ENCODE measurements at places on chromosomes 1 and 21.

DNA sequence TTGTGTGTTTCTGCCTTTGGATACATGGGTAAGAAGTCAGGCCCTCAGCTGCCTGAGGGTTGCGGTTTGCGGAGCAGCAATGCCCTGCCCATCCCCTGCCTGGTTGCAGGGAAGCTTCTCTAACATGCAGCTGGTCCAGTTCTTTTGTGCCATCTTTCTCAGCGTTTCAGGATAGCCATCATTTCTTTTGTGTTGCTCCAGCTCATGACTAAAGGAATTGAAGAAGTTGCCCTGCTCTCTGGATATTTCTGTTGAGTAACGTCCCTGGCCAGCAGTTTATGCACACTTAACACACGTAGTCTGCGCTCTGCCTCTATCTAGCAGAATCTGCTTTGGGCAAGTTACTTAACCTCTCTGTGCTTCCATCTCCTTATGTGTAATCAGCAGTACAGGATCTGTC lies 62.1 kb downstream of the DOP1B start:
- no peak for DNase-seq

DNA sequence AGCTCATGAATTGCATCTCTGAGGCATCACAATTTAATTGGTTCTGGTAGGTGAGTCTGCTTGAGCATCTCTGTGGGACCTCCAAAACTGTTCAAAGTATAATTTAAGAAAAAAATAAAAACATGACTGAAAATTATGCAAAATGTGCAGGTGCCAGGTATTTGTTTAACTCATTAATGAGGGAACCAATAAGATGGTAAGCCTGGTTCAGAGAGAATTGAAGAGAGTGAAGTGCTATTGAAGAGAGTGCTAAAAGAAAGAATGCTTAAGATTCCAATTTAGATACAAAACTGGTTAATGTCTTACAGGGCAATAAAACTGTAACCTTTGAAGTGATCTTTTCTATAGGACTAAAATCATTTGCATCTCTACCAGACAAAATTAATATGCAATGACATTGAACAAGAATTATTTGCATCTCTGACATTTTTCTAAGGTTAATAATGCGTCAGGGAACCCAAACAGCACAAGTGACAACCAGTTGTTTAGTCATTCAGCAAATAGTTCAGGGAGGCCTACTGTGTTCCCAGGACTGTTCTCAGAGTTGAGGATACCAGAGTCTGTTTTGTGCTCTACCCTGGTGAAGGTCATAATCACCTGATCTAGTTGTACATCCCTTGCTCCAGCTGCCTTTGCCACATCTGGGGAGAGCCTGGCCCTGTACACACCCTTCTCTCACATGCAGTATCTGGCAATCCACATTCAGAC lies 183.5 kb downstream of the PATJ start:
- DNase-seq: no peak

GRCh38 chr1:76102046-76102445 lies 27.5 kb downstream of the ST6GALNAC3 start:
- DNase-seq: no peak

DNA sequence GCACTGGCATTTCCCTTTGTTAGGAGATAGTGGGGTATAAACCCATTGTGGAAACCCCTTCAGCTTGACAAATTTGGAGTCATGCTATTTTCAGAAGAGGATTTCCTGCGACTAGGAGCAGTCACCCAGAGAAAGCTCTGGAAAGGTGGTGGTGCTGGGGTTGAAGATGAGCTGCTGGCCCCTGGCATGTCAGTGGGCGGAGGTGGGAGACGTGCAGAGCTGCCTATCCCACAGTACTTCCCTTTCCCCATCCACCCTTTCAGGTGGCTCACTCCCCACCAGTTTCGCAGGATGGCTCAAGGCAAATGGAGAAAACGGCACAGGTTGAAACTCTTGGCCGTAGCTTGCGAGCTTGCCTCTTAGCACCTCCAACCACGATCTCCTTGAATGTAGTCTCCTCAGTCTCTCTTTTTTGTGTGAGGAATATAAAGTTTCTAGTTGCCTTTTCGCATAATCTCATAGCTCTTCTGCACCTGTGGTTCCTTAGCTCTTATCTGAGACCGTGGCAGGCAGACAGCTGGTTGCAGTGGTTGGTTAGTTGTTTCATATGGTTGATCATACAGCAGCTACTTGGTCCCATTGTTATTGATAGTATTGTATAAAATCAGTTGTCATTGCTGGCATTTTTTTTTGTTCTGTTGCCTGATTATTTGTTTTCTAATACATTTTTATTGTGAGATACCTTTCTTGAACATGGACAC lies 48.2 kb downstream of the ADARB1 start:
- no peak for DNase-seq

DNA sequence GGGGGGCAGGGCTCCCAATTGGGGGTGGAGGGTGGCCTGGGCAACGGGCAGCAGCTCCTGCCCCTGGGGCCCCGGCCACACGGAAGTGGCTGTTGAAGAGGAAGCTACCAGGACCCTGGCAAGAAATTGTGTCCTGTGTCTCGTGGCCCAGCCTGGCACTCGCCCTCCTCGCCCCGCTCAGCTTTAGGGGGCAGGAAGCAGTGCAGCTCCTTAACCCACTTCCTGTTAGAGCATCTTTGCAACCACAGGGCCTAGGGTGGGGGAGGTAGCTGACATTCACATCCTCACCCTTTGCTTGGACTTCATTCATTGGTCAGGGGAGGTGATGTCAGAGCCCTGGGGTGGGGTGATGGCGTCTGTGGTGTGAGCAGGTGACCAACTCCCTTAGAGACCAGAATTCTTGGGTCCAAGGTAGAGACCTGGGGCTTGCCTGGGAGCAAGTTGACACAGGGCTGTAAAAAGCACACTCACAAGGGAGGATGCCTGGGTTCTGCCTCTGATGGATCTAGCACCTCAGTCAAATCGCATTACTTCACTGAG lies at the start of gene ARHGAP30:
ARHGAP30 (minus strand) TSS at position 161 of the 540 bp plus-strand sequence. CDS start 267 bp downstream, outside the sequence.
- DNase-seq: peak; percentile 87

DNA sequence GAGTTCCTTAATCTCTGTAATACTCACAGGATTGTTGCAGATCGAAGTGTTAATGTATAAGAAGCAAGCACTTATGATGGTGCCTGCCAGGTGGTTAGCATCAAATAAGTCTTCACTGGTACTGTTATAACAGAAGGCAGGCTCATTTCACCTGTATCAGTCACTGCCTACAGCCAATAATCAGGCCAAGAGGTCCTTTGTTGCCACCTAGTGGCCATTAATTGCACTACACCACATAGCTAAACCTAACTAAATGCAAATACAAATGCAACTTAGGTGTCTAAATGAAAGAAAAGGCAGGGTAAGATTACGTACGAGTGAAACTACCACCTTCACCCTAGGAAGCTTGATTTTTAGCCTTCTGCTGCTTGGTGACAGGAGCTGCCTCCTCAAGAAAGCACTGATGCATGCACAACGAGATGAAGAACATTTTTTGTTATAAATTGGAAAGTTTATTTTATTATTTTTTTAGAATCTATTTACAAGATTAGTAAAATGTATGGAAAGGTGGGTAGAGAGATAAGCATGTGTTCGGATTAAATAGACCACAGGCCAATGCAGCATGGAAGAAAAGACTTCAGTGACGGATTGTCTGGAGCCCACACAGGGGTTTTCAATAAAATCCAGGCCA lies 334.8 kb upstream of the CAMK1G start:
- peak; percentile 35 for DNase-seq

DNA sequence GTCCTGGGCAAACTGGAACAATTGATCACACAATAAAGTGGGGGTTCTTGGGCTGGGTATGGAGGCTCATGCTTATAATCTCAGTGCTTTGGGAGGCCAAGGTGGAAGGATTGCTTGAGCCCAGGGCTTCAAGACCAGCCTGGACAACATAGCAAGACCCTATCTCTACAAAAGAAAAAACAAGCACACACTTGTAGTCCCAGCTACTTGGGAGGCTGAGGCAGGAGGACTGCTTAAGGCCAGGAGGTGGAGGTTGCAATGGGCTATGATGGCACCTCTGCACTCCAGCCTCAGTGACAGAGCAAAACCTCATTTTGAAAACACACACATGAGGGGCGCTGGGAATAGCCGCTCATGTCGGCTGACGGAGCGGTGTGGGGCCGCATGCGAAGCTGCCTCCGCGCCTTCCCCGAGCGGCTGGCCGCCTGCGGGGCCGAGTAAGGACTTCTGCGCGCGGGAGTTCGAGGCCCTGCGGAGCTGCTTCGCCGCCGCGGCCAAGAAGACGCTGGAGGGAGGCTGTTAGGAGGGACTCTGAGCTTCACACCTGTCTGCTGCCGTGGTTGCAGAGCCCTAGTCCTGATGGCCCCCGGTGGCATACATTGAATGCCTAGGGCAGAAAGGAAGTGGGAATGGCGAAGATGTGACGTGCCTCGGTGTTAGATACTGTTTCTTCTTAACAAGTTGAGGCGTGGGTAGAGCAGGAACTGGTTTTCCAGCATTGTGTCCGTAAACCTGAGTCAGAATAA lies 59.5 kb downstream of the ACBD3 start:
- no peak for DNase-seq

- no peak for DNase-seq
These were observed 234.4 kb downstream of the LTN1 start for GRCh38 chr21:28758042-28758882.

GRCh38 chr1:21651214-21652042 lies 17.7 kb downstream of the RAP1GAP start:
- no peak for DNase-seq

GRCh38 chr1:53600561-53600960 lies 138.4 kb downstream of the GLIS1 start:
- no peak for DNase-seq

DNA sequence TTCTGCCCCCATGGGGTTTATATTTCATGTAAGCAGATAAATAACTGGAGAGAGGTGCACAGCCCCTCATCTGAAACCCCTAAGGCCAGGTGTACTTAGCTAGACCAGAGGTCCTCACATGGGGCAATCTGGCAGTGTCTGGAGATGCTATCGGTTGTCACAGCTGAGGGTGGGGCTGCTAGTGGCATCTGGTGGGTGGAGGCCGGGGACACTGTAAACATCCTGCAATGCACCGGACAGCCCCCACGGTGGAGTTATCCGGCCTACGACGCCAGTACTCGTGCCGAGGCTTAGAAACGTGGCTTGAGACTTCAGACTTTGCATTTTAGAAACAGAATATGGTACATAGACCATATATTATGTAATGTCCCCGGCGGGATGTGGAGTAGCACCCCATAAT lies 186.5 kb upstream of the VAMP3 start:
- DNase-seq: no peak

GRCh38 chr1:112298558-112298957 lies 97.5 kb upstream of the CTTNBP2NL start:
- peak; percentile 44 for DNase-seq

- DNase-seq: no peak
These were observed 13.0 kb downstream of the PTPRC start for GRCh38 chr1:198651650-198652400.

GRCh38 chr1:226738421-226738994 lies 574 bp downstream of the ITPKB start:
- peak; percentile 71 for DNase-seq

DNA sequence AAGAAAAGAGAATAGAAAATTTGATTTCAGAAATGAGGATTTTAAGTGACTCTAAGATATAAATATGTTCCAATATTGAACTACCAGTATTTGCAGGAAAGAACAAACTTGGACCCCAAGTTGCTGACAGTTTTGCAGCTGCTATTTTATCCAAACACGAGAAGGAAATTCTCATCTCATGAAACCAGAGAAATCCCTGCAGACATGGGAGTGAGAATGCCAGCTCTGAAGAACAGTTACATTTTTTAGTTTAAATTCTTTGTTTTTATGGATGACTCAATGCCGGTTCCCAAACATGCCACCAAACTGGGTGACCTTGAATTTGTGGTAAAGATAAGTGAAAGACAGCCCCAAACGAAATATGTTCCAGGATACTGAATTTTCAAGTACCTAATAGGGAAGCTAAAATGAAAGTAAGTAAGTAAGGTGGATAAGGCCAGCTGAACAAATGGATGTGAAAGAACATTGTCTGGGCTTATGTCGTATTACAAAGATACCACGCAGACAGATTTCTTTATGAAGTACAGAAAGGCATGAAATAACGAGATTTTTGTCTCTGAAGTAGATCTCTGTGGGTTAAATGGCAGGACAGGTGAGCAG lies 19.9 kb downstream of the TLR5 start:
- no peak for DNase-seq

DNA sequence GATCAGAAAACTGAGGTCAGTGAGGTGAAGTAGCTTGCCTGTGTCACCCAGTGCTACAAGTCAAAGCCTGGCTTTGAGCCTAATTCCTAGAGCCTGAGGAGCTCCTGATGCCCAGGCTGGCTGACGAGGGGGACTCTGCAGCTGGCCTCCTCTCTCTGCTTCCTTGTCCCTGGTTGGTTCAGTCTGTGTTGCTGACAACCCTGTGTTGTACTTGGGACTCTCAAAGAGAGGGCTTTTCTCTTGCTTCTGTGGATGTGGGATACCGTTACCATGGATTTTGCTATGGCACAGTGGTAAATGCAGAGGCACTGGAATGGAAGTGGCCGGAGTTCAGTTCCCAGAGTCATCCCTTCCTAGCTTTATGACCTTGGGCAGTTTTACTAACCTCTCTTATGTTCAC lies 8.0 kb downstream of the VWA5B1 start:
- no peak for DNase-seq
